ENCODE measurements at places on chromosomes 6 and 20.
A peak's percentile ranks its signal among the peaks of the same experiment; 100 is the strongest.

DNA sequence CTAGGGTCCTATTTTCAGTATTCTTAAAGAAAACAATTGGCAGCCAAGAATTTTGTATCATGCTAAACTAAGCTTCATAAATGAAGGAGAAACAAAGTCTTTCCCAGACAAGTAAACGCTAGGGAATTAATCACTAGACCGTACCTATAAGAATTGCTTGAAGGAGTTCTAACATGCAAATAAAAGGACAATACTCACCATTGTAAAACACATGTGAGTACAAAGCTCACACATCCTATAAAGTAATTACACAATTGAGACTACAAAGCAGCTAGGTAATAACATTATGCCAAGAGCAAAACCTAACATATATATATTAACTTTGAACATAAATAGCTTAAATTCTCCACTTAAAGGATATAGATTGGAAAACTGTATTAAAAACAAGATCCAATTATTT is 147.4 kb downstream of the FAM83B start:
- no peak for DNase-seq

DNA sequence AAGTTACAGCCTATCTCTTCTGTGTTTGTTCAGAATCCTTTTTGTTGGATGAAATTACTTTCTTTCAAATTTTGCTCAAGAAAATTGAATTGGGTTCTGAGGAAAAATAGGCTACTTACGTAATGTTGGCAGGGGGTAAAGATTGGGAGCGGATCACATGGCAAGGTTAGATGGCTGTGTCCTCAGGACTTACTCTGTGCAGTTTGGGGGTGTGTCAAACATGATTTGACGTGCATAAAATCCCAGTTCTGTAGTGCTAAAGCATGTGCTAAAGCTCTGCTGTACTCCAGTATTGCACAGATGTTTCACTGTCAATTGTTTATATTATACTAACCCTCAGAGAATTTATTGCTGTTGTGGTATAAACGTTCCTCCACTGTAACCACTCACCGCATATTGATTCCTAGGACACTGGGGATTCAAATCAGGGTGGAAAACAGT is 2.6 kb downstream of the NT5E start:
- DNase-seq: no peak

DNA sequence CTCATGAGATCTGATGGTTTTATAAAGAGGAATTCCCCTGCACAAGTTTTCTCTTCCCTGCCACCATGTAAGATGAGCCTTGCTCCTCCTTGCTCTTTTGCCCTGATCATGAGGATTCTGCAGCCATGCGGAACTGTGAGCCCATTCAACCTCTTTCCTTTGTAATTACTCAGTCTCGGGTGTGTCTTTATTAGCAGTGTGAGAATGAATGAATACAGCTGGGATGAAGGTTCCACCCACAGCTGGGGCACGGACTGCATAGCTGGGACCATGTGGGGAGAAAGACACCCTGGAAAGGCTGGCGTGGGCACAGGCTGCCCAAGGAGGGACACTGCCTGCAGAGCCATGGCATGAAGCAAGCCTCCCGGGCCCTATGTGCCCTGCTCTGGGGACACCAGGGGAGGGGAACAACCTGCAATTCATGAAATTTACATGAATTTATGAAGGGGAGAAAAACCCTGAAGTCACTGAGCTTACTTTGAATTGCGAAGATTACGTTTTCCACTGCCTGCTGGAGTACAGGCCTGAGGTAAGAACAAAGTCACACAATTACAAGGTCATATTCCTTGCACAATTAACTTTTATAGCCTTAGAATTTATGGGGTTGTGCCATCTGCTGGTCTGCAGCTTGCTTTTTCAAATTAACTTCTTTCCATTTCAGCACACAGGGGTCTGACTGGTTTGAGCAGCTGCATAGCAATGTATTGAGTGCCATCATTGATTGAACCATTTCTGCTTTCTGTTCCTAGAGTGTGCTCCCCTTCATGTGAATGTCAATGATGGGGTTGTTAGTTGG is 46.2 kb downstream of the SLC22A1 start:
- no peak for DNase-seq

DNA sequence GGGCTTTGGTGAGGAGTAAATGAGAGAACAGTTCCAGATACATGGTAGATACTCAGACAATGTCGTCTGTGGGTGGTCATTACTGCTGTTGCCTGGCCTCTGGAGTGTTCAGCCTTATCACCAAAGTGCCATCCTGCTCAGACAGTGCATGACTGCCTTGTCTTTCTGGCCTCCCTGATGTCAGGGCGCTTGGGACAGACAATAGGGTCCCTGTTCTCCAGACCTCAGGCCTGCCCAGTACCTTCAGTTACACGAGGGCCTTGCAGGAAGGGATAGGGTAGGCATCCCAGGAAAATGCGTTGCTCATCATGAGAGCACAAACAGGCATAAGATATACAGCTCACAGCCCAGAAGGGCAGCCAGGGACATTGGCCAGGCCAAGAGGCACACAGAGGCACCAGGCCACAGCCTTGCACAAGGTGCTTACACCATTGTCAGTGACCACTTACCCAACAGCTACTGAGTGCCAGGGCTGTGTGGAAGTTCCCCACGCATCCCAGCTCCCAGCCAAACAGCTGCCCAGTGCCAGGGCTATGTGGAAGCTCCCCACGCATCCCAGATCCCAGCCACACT is 27.4 kb downstream of the BPIFB1 start:
- DNase-seq: no peak

DNA sequence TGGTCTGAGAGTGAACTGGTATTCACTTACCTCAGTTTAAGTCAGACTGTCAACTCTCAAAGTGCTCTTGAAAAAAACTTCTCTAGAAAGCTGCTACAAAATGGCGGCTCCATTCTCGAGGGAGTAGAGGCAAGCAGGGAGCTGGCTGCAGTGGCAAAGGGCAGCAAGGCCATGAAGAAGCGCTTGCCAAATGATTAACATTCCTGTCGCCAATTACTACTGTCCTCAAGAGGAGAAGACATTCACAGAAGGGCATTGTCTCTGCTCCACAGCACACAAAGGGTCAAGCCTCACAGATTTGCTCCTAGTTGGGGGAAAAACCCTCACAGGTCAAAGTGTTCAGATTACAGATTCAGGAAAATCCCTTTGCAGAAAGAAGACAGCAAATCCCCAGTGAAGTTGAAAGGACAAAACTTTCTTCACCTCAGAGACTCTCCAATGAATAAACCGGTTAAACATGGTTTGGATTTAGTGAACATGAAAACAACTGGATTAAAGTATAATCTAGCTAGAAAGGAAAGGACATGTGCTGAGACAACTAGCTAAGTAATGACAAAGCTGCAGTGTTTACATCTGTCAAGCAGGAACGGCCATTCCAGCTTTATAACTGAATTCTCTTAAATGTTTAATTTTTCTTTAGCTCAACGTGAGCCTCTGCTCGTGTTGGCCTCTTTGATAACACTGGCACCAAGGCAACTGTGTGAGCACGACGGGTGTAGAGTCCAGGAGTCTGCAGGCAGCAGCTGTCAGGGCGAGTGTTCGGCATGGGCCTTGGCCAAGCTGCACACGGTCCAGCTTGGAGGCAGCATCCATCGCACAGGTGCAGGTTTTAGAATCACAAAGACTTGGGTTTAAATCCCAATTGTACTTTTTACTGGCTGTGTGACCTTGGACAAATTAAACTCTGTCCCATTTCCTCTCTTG is 37.6 kb downstream of the NR2E1 start:
- no peak for DNase-seq

DNA sequence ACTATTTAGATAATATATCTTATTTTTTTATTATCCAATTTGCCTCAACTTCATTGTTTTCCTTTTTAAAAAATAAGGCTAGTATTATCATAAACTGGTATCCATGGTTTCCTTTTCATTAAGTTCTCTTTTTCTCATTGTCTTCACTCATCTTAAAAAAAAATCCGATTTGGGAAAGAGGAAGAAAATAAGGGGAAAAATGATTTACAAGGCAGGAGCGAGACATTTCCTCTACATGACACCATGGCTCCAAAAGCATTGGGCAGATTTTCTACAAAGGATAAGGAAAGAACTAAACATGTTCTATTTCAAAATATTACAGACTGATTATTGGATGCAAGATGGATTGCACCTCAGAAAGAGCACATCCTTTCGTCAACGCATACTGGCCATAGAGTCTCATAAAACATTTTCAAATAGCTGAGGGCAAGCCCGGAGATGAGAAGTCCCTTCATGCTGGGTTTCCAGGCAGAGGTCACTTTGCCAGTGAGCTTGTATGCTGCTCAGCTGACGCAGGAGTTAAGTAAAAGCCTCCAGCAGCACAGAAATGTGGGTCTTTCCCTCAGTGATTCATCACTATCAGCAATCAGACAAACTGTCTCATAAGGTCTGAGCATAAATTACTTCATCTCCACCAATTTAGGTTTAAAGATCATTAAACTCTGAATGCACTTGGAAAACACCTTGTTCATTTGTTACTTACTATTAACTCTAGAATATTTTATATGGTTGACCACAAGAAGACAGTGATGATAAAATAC is 129.0 kb upstream of the TNFAIP3 start:
- DNase-seq: no peak

GRCh38 chr6:21404577-21404976 is 189.0 kb upstream of the SOX4 start:
- no peak for DNase-seq

DNA sequence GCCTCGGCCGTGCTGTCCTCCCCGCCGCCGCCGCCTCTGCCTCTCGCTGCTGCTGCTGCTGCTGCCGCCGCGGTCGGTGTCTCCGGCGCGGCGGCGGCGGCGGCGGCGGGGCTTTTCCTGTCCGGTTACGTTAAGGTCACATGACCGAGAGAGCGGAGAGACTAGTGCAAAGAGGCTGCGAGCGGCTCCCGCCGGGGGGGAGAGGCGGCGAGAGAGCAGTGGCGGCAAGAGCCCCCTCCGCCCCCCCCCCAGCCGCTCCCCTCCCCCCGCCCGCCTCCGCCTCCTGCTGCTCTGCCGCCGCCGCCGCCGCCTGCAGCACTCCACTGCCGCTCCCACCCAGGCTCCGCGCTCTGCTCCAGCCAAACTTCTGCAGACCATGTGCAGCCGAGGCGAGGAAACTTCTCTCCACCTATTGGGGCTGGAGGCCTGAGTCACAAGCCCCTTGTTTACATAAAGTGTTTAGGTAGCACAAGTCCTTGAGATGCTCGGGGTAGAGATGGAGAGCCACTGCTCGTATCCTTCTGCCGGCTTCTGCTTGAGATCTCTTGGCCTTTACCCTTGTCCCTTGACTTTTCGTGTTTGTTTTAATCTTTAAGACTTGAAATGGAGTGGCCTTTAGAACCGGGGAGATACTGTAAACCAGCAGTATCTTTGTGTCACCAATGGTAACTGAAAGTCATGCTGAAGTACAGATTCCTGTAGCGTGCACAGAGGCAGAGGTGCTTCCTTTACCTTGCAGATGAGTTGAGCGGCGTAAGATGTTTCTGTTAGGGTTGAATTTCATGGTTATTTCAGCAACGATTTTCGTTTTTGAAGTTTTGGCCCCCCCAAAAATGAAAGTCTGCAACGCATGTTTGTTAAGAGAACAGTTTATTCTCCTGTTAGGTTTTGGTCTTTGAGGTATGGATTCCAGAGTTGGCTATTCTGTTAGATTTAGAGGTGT is at the start of gene ZBTB2:
Gene ZBTB2 (minus strand): TSS at position 89 of the 943 bp plus-strand sequence. CDS start 17,922 bp downstream, outside the sequence.
- DNase-seq: peak; percentile 63

DNA sequence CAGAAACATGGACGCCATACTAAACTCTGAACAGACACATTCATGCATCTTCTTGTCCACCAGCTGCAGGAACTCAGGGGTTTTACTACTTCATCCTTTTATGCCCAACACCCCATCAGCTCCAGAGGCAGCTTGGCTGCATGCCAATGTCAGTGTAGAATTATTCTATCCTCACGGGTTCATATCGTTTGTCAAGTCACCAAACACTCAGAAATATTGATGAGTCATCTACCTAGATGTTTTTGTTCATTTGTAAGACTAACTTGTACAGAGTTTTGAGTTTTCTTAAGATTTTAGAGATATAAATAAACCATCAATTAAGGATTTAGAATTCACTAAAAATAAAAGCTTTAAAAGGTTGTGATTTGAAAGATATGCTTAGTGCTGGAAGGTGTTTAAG is 590.7 kb upstream of the FLRT3 start:
- no peak for DNase-seq

DNA sequence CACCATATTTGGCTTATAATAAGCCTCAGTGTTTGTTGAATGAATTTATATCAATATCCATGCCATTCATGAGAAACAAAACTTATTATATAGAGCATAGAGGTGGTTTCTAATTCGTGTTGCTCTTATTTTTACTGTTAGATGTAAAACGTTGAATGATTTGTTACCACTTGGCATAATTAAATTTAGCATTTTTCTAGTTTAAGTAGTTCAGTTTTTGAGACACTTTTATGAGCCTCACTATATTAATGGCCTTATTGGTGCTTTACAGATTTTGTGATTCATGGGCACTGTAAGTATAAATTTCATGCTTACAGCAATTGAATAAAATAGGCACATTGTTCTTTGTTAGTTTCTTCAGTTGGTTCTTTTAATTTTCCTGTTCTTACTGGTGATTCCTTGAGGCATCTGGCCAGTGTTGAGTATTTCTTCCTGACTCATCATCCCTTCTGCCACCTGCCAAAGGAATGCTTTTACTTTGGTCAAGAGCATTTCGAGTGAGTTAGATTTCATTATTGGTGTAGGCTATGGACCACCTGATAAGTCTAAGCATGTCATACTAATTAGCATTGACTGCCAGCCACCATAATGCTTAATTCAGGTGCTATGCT is 34.8 kb downstream of the CDKAL1 start:
- no peak for DNase-seq

GRCh38 chr6:156808287-156808686 is 31.1 kb downstream of the ARID1B start:
- no peak for DNase-seq

DNA sequence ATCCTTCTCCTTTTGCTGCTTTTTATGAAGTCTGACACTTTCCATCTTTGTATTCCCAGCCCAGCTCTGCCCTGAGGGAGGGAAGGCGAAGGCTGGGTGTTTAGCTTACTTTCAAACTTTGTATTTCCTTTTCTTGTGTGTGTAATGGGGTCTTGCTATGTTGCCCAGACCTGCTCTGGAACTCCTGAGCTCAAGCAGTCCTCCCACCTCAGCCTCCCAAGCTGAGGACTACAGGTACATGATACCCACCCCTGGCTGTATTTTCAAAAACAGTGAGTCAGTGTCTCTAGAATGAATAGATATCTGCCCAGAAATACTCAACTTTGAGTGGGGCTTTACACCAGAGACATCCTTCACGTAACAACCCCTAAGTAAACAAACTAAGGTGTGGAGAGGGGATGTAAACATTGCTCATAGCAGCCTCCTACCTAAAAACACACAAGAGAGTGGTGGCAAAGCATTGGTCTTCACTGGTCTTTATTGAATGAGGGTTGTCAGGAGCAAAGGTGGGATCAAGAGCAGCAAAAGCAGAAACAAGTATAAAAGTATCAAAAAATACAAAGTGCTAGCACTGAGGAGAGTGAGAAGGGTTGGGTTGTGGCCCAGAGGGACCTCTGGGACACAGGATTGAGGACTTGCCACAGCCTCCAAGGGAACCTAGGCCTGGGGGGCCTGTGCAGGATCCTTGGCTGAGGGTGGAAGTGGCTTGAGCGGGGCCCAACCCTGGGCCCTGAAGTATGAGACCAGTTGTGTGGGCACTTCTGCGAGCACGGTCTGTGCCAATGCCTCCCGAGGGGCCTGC is 10.2 kb downstream of the SPAG4 start:
- DNase-seq: no peak

GRCh38 chr6:147005499-147005898 is 198.7 kb upstream of the STXBP5 start:
- DNase-seq: no peak
